G401 (cell line): ENCODE measurements at places on chromosomes 16 and 17. TPM values are rescaled to one million over a fixed set of nuclear protein-coding genes. Genes with fewer than 3 reads are reported as not detected.
A peak's percentile ranks its signal among the peaks of the same experiment; 100 is the strongest.

- DNase-seq = no peak
Observed at GRCh38 chr17:7219229-7219811, 316 bp downstream of the DLG4 start.

- no peak for DNase-seq
Observed at GRCh38 chr17:12622726-12623125, 43.0 kb upstream of the MYOCD start.

Gene GPS1
- 129 and 153 TPM in 2 replicates for total RNA-seq

Gene CCL23
- total RNA-seq = not detected in 2 replicates

Gene DDX42
- 28.1 and 52.8 TPM in 2 replicates for total RNA-seq

DNA sequence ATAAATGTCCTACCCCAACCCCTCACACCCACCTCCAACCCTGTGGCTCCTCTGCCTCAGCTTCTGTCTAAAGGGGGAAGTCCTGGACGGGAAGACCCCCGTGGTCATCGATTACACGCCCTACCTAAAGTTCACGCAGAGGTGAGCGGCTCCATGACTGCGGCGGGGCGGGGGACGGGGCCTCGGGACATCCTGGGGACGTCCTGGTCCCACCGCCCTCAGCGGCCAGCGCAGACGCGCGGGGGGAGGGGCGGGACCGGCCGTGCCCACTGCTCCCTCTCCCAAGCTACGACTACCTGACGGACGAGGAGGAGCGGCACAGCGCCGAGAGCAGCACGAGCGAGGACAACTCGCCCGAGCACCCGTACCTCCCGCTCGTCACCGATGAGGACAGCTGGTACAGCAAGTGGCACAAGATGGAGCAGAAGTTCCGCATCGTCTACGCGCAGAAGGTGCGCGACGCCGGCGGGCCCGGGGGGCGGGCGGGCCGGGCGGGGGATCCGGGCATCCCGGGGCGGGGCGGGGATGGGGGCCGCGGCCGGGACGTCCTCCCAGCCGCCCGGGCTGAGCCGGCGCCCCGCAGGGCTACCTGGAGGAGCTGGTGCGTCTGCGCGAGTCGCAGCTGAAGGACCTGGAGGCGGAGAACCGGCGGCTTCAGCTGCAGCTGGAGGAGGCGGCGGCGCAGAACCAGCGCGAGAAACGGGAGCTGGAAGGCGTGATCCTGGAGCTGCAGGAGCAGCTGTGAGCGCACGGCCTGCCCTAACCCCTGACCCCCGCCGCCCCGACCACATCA is 6.7 kb downstream of the RUNDC3A start:
- DNase-seq = peak; percentile 43

GRCh38 chr17:75088465-75089417 is 987 bp downstream of the SLC16A5 start:
- DNase-seq = no peak

GRCh38 chr17:41835800-41836549 is at the start of gene NT5C3B:
Gene NT5C3B, minus strand, starts transcription at chr17:41836232. Its CDS starts 39 bp downstream, at chr17:41836193.
- DNase-seq = peak; percentile 63

- no peak for DNase-seq
Observed at GRCh38 chr17:40450175-40450574, 6.9 kb downstream of the IGFBP4 start.

- peak; percentile 34 for DNase-seq
Observed at GRCh38 chr17:54899721-54900456, 763 bp upstream of the TOM1L1 start.

GRCh38 chr16:7137560-7138330 is 194.9 kb upstream of the RBFOX1 start:
- DNase-seq = no peak

Gene MGAT5B
- 0.80 and 3.7 TPM in 2 replicates for total RNA-seq

GRCh38 chr17:8140065-8141029 is 11.9 kb downstream of the PER1 start:
- no peak for DNase-seq

GRCh38 chr16:68995011-68995504 is 110.4 kb upstream of the HAS3 start:
- DNase-seq = no peak

Gene PLK1
- total RNA-seq = 34.7 and 54.4 TPM in 2 replicates

Gene MLYCD
- 2.8 and 3.6 TPM in 2 replicates for total RNA-seq
